ENCODE measurements at places on chromosomes 2 and 18.

DNA sequence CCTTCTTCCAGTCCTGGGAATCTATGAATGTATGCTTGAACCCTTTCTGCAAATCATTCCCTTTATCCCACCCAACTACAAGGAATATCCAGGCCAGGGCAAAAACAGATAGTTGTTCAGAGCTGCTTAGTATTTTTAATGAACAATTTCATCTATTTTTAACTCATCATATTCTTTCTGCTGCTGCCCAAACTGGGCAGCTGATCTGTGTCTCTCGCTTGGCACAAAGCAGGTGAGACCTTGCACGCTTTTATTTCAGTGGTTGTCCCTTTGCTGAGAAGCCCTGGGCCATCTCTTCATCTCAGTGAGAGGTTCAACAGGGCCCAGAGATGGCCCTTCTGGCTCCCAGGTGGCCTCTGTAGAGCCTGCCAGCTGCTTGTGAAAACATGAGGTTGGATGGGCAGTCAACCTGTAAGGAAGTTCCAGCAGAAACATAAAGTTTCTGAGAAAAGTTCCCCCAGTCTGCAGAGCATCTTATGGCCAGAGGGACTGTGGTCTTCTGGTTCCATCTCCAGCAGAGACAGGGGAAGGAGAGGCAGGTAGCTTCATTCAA lies 57.5 kb downstream of the MYCN start:
- no peak for DNase-seq

DNA sequence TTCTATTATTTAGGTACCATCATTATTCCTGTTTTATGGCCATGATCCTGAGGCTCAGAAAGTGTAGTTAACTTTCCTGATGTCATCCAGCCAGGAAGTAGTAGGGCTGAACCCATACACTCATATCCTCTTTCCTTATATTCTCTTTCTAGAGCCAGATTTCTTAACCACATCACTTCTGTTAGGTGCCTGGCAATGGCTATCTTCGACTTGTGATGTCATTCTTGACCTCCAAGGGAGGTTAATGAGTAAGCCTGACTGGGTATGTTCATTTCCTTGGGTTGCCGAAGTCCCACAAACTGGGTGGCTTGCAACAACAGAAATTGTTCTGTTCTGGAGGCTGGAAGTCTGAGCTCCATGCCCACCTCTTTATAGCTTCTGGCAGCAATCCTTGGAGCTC lies 43.4 kb downstream of the ITGB6 start:
- DNase-seq, result no peak

DNA sequence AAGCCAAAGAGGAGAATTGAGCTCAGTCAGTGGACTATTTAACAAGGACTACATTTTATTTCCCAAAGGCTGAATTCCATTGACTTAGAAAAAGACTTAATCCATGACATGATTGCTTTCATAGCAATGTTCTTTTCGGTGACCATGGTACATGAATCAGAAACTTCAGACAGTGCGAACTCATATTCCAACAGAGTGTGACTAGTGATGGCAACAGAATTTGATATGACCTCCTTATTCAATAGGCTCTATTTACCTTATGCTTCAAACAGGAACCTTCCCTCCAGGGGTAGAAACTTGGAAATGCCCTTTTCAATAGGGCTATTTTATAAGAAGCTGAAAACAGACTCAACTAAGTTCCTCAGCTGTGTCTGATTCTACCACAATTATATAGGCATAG lies 191.9 kb downstream of the RND3 start:
- DNase-seq, result no peak

DNA sequence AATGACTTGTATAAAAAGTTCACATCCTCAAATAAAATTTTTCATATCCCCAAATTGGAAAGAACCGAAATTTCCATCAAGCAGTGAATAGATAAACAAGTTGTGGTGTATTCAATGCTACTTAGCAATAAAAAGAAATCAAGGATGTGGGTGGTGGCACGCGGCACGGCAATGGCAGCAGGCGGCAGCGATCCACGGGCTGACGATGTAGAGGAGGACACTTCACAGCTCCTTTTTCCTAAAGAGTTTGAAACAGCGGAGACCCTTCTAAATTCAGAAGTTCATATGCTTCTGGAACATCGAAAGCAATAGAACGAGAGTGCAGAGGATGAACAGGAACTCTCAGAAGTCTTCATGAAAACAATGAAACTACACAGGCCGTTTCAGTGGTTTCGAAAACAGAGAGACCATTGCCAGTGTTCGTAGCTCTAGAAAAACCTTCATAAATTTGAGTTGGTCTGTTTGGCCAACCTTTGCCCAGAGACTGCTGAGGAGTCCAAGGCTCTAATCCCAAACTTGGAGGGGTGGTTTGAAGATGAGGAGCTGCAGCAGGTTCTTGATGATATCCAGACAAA lies 9.8 kb upstream of the IL36A start:
- peak; percentile 65 for DNase-seq

DNA sequence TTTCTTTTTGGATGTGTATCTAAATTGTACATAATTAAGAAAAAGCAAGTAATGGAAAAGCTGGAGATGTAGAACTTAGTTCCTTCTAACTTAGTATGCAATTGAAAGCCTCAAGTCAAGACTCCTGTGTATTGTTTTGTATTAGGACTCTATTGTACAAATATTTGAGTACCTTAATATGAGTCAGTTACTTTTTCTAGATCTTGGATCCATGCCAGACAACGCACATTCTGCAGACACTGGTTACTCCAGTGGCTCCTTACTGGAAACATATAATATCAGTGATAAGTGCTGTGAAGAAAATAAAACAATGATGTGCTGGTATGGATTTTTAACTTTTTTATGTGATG lies 1.5 kb downstream of the SLC39A10 start:
- DNase-seq, result peak; percentile 36

GRCh38 chr2:182186132-182186735 lies 200.6 kb downstream of the PPP1R1C start:
- no peak for DNase-seq

DNA sequence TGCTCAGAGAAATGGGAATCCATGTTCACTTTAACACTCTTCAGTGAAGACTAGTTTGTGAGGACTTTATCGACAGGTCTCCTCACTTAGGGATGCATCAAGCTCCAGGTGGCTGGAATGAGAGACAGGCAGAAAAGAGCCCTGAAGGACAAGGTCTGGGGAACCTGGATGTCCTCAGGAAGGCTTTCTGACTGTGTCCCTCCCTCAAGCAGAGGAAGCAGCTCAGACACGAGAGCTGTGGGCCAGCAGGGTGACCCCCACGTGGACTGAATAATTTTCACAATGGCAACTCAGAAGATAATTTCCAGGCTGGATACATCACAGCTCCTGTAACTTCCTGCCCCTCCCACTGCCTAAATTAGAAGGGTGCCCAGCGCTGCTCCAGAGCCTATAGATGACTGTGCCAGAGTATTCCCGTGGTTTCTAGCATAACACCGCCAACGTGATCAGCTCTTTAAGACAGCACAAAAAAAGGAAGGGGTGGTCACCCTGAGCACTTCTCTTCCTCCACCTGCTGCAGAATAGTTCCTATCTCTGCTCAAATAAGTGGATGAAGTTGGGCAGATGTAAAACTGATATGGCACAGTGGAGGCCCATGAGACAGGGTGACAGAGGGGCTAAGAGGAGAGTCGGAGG lies 25.7 kb upstream of the NCK2 start:
- DNase-seq, result no peak

- no peak for DNase-seq
These were observed 1007.0 kb upstream of the CELF4 start for GRCh38 chr18:38572554-38573111.

GRCh38 chr2:217858519-217859491 lies 144.0 kb downstream of the TNS1 start:
- no peak for DNase-seq

DNA sequence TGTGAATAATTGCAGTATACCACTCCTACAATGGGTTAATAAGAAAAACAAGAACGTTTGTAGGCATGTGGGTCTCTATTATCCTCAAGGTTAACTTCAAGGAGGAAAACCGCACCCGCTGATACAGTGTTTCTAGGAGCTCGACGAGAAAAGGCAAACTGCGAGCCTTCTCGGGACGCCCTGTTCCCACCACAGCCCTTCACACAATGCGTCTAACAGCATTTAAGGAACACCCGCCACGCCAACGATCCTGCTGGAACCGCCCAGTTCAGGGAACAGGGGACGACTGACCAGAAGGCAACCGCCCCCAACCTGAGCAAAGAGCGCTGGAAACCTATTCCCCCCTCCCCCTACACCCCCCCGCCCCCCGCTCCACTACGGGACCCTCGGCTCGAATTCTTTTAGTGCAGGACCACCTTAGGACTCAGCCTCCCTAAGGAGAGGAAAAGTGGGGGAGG lies 710 bp upstream of the TMSB10 start:
- peak; percentile 59 for DNase-seq

- no peak for DNase-seq
These were observed 38.6 kb upstream of the PRLH start for GRCh38 chr2:237527766-237528165.

DNA sequence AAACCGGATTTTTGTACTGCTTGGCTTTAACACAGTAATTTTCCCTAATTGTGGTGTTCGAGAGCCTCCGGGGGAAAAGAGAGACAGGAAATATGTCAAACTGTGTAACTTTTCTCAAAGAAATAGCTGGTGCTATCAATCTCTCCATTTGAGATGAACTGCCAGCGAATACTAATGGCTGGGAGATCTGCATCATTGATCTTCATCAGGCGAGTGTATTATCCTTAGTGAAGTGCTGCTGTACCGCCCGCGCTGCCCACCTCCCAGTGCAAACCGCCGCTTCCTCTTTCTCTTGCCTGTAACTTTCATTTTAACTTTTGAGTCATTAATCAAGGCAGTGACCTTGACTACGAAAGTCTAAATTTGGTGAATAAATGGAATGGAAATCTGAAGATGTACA lies 246.1 kb upstream of the ST6GAL2 start:
- DNase-seq, result no peak

GRCh38 chr18:78814766-78815165 lies 164.9 kb upstream of the SALL3 start:
- DNase-seq, result no peak

GRCh38 chr2:154158101-154158500 lies 286.4 kb downstream of the GALNT13 start:
- no peak for DNase-seq

DNA sequence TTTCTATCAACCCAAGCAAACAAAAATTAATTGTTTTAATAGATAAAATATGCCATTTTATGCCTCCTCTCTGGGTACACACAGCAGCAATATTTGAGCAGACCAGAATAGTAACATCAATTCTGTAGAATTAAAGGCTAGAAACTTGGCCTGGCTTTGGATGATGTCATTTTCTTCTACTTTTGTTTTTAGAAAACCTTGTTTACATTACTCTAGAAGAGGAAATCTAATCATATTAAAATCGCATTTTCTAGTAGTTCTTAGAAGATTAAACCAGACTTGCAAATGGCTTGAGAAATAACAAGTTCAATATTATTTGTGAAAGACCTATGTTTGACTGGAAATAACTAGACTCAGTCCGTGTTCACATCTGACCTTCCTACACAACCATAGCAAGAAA lies 102.3 kb upstream of the RFX8 start:
- no peak for DNase-seq

DNA sequence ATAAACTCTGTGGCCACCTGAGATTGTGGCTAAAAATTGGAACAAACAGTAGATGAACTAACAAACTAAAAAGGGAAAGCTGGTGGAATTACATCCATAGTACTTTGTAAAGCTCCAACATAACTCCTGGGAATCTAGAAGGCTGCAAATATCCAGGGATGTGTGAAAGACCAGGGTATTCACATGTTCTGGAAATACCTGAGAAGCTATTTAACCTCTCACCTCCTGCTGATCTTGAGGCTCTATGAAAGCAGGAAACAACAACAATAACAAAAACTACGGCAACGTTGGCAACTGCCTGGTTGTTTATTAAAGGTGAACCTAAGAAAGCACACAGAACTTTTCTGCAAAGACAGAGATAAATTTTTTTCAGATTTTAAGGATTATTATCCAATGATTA lies 171.3 kb downstream of the CCDC178 start:
- DNase-seq, result no peak

- DNase-seq, result no peak
These were observed 46.2 kb downstream of the TWSG1 start for GRCh38 chr18:9380621-9381395.

DNA sequence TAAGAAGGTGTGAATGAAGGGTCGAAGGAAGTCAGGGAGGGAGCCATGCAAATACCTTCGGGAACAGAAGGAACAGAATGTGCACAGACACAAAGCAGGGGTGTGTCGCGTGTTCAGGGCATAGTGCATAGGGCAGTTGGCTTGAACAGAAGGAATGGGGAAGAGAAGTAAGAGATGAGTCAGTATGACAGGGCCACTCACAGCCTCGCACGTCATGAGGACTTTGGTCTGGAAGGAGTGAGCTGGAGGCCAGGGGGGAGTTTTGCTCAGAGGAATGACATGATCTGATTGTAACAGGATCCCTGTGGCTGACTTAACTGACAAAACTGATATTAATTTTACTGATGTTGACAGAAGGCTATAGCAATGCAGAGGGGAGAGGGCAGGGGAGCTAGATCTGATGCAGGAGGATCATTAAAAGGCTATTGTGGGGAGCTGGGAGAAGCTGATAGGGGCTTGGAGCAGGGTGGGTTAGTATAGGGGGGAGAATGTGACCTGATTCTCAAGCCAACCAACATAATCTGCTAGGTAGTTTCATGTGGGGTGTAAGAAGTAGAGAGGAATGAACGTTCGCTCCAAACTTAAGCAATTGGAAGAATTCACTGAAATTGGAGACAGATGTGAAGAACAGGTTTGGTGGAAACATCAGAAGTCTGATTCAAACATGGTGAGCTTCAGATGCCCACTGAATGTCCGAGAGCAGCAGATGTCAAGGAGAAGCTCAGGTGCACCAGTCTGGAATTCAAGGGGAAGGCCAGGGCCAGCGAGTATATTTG lies 60.4 kb upstream of the COPS8 start:
- DNase-seq, result no peak

DNA sequence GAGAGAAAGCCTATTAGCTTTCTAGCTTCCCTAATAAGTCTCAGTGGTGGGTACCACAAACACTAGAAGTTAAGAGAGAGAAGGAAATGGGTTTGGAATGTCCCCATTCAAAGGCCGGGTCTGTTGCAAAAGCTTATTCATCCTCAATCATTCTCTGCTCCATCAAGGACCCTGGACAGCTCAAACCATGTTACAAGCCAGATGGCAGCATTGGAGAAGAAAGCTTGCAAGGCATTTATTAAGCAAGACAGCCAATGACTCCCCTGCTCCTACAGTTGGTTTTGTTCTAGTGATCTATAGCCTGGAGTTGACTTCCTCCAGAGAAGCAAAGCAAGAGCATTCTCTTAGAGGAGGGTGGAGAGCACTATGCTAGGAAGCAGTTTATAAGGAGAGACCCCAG lies 86.9 kb upstream of the LMAN1 start:
- DNase-seq, result no peak

Measured in CD4-positive, alpha-beta T cell treated with Interleukin-17A for 4 hours (primary cell).